ENCODE measurements at places on chromosomes 4 and X.

GRCh38 chrX:81537723-81538122 is 335.8 kb downstream of the SH3BGRL start:
- no peak for DNase-seq

GRCh38 chr4:1790005-1790404 is 3.1 kb upstream of the FGFR3 start:
- no peak for DNase-seq

DNA sequence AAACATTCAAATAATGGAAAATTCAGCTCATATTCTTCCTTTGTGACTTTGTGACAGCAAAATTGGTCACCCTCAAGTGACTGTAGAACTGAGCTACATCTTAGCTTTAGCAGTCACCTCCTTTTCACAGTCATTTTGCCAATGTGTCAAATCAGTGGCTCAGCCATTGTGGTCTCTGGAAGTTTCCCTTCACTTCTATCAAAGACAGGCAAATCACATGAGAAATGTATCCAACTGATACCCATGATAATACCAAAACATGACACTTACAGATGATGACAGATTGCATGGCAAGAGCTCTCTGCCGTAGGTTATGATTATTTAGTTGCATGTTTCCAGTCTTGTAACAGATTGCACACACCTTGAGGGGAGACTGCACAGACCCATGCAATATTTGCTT is 549.8 kb upstream of the MAGEB2 start:
- no peak for DNase-seq

GRCh38 chr4:20195071-20195885 is 56.4 kb upstream of the SLIT2 start:
- no peak for DNase-seq

DNA sequence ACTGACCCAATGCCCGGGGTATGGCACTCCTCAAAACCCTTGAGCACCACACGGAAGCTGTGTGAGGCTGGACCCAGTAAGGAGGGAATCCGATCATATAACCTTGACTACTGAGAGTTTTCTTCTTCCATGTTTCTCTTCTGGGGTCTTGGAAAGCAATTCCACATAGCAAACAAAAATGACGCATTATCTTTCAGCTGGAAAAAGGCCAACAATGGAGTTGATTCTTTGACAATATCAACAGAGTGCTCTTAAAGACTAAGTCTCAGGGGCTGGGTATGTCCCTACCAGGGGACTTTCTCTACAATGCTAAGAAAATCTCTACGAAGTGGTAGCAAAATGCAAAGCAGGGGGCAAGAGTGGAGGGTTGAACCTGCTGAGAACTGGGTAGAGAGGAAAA is 188.6 kb downstream of the NSUN7 start:
- no peak for DNase-seq

- DNase-seq = no peak
Measured at GRCh38 chr4:8132400-8132799, 26.2 kb downstream of the ABLIM2 start.

- no peak for DNase-seq
Measured at GRCh38 chr4:60905162-60905561, 295.0 kb upstream of the ADGRL3 start.

GRCh38 chrX:50913520-50913919 is 3.0 kb downstream of the BMP15 start:
- no peak for DNase-seq

DNA sequence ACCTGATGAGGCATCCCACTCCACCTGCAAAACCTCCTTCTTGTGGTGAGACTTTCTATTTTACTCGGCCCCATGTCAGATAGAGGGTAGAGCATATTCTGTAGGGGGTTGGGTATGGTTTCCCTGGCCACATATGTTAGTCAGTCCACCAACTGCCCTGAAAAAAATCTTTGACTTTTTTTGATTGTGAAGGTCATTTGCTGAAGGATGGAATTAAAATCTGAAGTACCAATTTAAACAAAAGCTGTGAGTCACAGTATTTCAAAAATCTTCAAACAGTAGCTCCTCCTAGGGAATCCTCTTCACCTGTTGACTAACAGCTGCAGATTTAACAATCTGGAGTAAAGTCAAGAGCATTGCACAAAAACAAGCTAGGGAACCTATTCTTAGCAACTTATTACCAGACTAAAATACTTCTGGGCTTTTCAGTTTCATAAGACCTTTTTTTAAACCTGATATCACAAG is 8.0 kb upstream of the CCDC110 start:
- DNase-seq = no peak

GRCh38 chr4:137312257-137312656 is 220.0 kb downstream of the PCDH18 start:
- no peak for DNase-seq

GRCh38 chrX:130301977-130302376 is 33.3 kb upstream of the ZNF280C start:
- no peak for DNase-seq

DNA sequence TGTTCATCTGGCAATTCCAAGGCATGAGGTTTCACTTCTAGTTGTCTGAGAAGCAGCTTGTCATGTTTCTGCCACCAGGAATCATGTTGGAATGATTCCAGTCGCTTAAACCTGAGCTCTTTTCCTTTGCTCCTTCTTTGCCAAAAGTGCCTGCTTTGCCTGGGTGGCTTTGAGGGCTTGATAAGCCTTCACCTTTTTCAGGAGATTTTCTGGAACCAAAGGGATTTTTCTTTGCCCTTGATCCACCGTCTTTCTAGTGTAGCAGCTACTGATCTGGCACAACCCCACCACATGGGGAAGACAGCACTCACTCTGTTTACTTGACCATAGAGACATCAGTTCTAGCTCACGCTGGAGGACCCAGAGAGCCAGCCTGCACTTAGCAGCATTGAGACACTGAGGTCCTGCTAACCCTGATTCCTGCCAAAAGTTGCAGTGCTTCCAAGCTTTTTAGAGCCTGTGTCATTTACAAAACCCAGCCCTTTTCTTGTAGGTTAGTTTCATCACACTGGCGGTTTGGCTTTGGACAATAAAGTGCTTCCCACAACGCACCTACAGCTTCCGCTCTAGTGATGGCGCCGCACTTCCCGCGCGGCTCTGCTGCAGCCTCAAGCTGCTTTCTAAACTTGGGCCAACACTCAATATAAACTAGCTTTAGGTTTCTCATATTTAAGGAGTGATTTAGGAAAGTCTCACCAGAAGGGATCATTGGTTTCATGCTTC is 7.3 kb upstream of the CCNI start:
- DNase-seq = no peak

GRCh38 chr4:153789741-153790499 is 1.0 kb upstream of the SFRP2 start:
- no peak for DNase-seq

- DNase-seq = peak; percentile 76
Measured at GRCh38 chr4:6938237-6938636, 28.6 kb downstream of the TBC1D14 start.

DNA sequence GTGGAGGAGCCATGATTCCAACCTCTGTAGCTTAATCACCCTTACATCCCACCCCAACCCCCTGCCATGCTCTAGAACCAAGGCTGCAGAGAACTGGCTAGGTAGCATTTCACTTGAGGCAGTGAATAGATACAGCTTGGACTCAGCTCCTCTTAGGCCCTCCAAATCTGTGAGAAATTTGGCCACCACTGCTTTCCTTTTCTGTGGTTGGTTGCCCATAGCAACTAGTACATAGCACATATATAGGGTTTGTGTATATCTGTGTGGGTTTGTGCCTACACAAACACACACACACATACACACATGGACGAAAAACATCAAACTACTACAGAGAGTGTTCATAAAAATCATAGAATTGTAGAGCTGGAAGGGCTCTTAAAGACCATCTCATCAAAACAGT is 52.0 kb upstream of the CCDC160 start:
- no peak for DNase-seq

- DNase-seq = no peak
Measured at GRCh38 chrX:70352496-70352895, 62.6 kb downstream of the KIF4A start.

DNA sequence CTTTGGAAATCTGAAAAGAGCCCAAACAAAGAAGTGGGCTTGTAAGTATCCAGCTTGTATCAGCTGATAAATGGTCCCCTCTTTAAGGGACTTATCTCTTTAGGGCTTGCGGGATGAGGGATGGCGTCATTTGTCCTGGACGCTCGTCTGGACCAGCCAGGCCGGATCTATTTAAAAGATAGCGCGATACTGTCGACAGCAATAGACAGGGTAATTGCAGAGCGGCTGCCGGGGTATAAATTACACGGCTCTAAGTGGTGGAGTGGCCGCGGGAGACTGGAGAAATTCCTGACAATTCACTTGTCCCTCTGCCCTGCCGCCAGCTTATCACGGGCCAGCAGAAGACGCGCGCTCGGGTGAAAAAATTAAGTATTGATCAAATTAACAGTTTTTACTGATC is 90.7 kb downstream of the FAM53A start:
- no peak for DNase-seq

- DNase-seq = no peak
Measured at GRCh38 chr4:85955620-85956292, 404.1 kb downstream of the MAPK10 start.

DNA sequence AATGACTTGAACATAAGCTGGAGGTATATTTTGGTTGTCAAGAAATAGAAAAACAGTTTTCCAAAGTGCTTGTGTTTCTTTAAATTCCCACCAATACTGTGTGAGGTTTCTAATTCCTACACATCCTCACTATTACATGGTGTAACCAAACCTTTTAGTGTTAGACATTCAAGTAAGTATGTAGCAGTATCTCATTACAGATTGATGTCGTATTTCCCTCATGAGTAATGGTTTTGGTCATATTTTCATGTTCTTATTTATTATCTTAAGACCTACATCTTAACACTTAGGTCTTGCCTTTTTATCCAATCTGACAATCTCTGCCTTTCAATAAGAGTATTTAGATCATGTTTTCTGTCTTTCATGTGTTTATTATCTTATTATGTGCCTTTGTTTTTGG is 253.7 kb upstream of the ANXA10 start:
- DNase-seq = no peak

GRCh38 chr4:42458657-42459056 is 61.4 kb downstream of the SHISA3 start:
- no peak for DNase-seq

- DNase-seq = no peak
Measured at GRCh38 chr4:181261279-181261678, 981.9 kb upstream of the TENM3 start.

GRCh38 chr4:5218376-5219069 is 167.2 kb downstream of the STK32B start:
- no peak for DNase-seq
